ENCODE measurements at places on chromosomes 12 and 14. TPM values are rescaled to one million over a fixed set of nuclear protein-coding genes. Genes with fewer than 3 reads are reported as not detected.

Gene TSPAN19
- not detected for total RNA-seq

Gene KRT79
- 0.06 TPM for total RNA-seq

Gene SYNDIG1L
- total RNA-seq = not detected

Gene OR4K13
- total RNA-seq = not detected

Data from A549 treated with dexamethasone at 1 μM for 4 hours (cell line).